Cortex of kidney (tissue), 1 donor: ENCODE measurements at places on chromosomes 2 and 18.

DNA sequence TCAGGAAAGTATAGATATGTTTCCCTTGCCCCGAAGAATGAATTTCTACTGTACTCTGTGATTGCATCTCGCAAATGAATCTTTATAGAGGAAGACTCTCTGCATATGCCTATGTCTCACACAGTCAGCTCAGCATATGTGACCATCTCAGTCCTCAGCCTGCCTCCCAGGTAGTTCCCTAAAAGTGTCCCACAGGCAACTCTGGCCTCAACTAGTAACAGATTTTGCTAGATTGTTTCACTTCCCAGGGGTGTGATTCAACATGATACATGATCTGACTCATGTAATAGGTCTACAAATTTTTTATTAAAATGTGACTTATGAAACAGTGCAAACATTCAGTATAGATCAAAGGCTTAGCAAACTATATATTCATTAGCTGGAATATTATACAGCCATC, 296.6 kb upstream of the CRIM1 start:
- DNase-seq, result no peak

DNA sequence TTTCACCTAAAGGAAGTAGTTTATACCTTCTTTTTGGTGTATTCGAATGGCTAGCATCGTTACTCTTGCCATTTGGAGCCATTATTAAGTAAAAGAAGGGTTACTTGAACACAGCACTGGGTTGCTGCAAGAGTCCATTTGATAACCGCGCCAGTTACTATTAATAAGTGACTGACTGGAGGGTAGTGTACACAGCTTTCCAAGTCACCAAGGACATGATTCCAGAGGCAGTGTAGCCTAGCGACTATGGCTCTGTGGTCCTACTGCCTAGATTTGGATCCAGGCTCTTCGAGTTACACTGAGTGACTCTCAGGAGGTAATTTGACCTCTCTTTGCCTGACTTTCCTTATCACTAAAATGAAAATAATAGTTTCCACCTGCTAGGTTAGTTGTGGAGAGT, 206.8 kb downstream of the MEIS1 start:
- DNase-seq, result no peak

GRCh38 chr18:44924785-44925499, 244.3 kb downstream of the SETBP1 start:
- DNase-seq, result no peak

- no peak for DNase-seq
These were observed 468.2 kb upstream of the HS6ST1 start for GRCh38 chr2:128786741-128787478.

GRCh38 chr2:191051825-191052778, 38.1 kb upstream of the STAT1 start:
- DNase-seq, result no peak

DNA sequence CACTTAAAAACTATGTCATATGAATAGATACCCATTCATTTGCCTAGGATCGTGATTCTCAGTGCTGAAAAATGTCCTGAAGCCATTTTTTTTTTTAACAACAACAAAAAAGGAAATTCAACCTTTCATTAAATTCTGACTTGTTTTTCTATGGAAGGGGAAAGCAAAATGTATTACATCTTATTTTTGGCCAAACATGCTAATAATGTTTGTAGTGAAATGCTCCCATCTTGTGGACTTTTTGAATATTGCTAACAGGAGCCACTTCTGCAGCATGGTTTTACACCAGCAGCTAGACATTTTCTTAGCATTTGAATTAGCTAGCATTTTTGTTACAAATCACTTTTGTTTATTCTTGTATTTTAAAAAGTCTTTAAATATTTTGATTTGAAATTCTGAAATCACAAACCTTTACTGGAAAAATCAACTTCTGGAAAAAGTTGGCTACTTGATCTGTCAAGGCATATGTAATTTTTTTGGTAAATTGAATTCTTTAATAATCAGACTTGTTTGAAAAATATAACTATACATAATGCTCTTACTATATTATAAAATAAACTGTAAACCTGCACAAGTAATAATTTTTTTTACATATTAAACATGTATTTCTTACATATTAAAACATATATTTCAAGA, 75.8 kb downstream of the KIDINS220 start:
- DNase-seq, result no peak

- DNase-seq, result no peak
These were observed 13.1 kb downstream of the NT5DC4 start for GRCh38 chr2:112733871-112734270.

- no peak for DNase-seq
These were observed 170.4 kb upstream of the CWC22 start for GRCh38 chr2:180177534-180177933.

GRCh38 chr2:151771599-151772358, 37.5 kb upstream of the NEB start:
- no peak for DNase-seq
